ENCODE measurements at places on chromosomes 12 and 14.

GRCh38 chr14:22488522-22489243 is 100.3 kb downstream of the DAD1 start:
- DNase-seq, result no peak

- no peak for DNase-seq
Measured at GRCh38 chr12:32076941-32077340, 29.7 kb upstream of the BICD1 start.

DNA sequence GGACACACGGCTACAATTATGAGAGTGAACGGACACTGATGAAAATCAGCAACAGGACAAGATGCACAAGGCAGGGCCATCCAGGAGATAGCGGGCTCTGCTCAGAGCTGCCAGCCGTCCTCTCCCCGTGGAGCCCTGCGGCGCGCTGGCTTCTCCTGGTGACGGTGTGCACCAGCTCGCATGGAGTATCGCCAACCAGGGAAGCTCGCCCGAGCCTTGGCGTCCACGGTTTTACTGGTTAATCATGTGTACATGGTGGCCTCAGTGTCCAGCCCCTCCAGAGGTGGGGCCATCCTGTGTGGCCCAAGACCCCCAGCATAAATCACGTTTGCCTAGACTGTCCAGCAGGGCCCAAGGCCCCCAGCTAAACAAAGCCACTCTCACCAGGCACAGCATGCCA is 31.2 kb upstream of the DYNC1H1 start:
- DNase-seq, result no peak

DNA sequence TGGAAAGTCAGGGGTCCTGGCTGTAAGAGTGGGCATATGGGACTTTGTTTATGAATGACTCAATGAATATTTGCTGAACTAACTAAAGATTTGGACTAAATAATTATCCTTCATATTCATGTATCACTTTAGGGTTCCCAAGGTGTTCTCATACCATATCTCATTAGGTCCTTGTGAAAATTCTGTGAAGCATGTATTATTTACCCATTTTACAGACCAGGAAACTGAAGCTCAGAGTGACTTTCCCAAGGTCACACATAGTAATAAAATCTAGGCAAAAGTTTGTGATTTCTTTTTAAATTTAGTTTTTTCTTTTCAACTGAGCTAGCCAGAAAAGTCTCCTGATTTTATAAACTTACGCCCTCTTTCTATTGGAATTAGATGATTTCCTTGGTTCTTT is 9.4 kb downstream of the PDE1B start:
- no peak for DNase-seq

DNA sequence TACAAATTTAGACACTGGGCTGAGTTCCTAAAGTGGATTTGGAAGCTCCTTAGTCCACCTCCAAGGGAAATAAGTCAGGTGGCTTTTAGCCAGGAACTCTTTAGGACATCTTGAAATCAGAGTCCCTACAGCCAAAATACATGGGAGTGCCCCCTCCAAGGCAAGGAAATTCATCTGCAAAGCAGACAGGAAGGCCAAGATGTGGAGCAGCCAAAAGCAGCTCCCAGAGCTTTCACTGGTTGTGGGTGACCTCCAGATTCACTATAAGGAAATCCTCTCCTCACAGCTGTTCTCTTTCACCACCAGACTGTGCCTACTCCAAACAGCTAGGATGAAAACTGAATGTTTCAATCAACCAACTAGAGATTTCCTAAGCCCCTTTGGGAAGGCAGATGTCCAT is 6.6 kb downstream of the TTC9 start:
- DNase-seq, result no peak

DNA sequence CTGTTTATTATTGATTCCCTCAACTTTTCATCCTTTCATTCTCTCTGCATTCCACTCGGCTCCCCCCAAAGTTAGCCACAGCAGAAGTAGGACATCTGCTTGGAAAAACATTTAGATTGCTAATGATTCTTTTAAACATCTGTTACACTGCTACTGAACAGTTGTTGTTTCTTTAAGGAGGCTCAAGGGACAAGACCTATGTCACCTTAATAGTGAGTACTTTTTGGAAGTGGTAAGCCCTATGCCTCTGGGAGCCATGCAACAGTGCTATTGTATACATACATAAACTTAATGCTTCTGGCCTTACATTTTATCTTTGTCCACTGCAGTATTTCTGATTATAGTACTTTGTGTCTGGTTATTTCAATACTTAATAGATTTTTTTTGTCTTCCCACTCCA is 628.2 kb upstream of the FOXG1 start:
- no peak for DNase-seq

GRCh38 chr14:24172261-24172860 is 481 bp downstream of the REC8 start:
- DNase-seq, result no peak

- DNase-seq, result no peak
Measured at GRCh38 chr14:95759941-95760340, 46.0 kb upstream of the TCL1A start.

DNA sequence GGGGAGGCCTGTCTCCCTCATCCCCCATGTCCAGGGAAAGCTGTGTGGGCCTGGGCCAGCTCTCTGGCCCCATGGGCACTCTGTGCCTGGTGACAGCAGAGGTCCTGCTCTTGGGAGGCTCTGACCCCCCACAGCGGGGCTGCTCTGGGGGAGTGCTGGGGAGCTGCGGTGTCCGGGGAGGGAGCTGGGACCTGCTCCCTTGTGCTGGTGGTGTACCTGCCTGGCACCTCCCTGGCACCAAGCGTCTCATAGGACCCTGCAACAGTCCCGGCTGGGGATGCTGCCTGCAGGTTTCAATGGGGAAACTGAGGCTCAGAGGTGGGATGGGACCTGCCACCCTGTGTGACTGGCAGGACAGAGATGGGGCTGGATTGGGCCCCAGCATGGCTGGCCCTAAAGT is 111.3 kb downstream of the KIF26A start:
- no peak for DNase-seq

GRCh38 chr14:93068711-93069110 is 47.0 kb downstream of the ITPK1 start:
- DNase-seq, result no peak

DNA sequence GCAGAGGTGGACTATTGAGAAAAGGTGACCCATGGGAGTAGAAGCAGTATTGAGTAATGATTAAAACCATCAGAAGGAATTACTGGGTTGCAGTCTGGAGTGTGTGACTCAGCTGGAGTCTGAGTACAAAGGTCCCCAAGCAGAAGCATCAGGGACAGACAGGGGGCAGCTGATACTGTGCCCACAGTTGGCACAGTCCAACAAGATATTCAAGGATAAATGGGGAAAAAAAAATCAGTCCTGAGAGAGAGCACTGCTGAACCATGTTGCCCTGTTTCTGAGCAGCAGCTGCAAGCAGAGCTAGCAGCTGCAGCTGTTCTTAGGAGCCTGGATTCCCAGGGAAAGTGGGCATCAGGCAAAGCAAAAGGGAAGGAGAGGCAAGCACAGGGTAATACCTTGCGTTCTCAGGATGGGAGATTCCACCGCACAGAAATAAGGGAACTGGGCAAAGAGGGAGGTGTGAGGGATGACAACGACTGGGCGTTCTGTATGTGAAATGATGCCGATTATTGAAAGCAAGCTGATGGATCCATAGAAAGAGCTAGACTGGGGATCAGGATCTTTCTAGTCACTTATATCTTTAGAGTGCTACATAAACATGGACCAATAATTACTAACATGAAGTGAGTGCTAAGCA is 17.7 kb downstream of the NEUROD4 start:
- DNase-seq, result no peak

- DNase-seq, result no peak
Measured at GRCh38 chr12:57898308-57898970, 42.9 kb upstream of the ATP23 start.

DNA sequence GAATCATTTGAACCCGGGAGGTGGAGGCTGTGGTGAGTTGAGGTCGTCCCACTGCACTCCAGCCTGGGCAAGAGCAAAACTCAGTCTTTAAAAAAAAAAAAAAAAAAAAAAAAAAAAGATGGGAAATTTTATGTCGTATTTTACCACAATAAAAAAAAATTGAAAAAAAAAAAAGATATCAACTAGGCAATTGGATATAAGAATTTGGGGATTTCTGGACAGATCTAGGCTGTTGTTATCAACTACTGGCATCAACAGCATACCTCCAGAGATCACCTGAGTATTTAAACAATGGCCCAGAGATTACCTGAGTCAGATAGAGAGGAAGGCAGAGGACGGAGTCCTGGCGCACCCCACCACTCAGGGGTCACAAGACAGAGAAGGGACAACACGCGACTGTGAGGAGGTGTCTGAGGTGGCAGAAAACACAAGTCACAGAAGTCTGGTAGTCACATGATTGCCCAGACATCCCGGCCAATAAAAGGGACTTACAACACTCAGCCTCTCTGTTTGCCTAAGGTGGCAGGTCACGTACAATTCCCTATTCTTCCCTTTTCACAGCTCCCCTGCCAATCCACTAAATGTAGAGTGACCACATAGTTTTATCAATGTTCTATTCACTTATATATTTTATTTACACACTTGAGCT is 1.8 kb downstream of the SPRING1 start:
- no peak for DNase-seq

DNA sequence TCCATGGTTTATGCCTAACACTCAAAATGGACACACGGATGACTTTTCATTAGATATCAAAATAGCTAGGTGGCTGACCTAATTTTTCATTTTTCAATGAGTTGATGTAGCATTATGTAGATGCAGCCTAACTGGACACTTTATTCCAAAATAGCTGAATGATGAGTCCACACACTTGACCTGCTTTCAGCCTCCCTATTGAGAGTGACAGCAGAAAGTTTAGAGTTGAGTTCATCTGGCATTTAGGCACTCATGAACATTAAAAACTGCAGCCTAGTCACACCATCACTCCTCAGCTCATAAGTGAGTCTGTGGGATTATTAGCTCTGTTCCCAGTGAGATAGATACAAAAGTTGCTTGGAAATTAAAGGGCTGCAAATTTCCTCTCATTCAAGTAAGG is 307.3 kb upstream of the PRKD1 start:
- no peak for DNase-seq

GRCh38 chr14:71539650-71540285 is 392.5 kb upstream of the RGS6 start:
- DNase-seq, result no peak

- DNase-seq, result no peak
Measured at GRCh38 chr14:104311358-104311757, 173.0 kb downstream of the KIF26A start.

- DNase-seq, result no peak
Measured at GRCh38 chr12:44750468-44750867, 125.6 kb downstream of the NELL2 start.

GRCh38 chr14:29897181-29897580 is 30.5 kb downstream of the PRKD1 start:
- DNase-seq, result no peak

- no peak for DNase-seq
Measured at GRCh38 chr12:112716099-112717093, 75.2 kb upstream of the RPH3A start.

DNA sequence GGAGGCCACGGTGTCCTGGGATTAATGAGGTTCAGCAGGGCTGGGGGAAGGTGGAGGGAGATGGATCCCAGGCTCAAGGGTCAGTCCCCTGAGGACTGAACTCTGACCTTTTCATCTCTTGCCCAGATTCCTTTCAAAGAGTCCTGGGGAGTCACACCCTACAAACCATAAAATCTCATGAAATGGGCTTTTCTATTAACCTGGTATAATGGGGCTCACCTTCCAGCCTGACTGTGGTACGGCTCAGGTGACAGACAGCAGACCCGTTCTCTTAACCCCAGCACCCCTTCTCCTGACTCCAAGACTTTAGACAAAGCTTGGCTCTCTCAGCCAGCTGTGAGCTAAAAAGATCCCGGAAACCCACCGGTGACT is 268.2 kb downstream of the ADGRD1 start:
- no peak for DNase-seq

- no peak for DNase-seq
Measured at GRCh38 chr14:47261350-47261749, 414.1 kb downstream of the MDGA2 start.

All from stimulated activated CD8-positive, alpha-beta memory T cell treated with anti-CD3 and anti-CD28 coated beads, Interleukin-2, amount 100 ng/mL, for 48 hours (primary cell).